ENCODE measurements at places on chromosomes 2 and 18. TPM values are rescaled to one million over a fixed set of nuclear protein-coding genes. Genes with fewer than 3 reads are reported as not detected.
A peak's percentile ranks its signal among the peaks of the same experiment; 100 is the strongest.

NYAP2 gene
- total RNA-seq = not detected

VIL1 gene
- not detected for total RNA-seq

TEX44 gene
- not detected for total RNA-seq

SIX3 gene
- total RNA-seq = not detected

MALL gene
- not detected for total RNA-seq

CACNB4 gene
- 0.36 TPM for total RNA-seq

ERLEC1 gene
- 22.8 TPM for total RNA-seq

IL36G gene
- total RNA-seq = not detected

CRYBA2 gene
- not detected for total RNA-seq

DNA sequence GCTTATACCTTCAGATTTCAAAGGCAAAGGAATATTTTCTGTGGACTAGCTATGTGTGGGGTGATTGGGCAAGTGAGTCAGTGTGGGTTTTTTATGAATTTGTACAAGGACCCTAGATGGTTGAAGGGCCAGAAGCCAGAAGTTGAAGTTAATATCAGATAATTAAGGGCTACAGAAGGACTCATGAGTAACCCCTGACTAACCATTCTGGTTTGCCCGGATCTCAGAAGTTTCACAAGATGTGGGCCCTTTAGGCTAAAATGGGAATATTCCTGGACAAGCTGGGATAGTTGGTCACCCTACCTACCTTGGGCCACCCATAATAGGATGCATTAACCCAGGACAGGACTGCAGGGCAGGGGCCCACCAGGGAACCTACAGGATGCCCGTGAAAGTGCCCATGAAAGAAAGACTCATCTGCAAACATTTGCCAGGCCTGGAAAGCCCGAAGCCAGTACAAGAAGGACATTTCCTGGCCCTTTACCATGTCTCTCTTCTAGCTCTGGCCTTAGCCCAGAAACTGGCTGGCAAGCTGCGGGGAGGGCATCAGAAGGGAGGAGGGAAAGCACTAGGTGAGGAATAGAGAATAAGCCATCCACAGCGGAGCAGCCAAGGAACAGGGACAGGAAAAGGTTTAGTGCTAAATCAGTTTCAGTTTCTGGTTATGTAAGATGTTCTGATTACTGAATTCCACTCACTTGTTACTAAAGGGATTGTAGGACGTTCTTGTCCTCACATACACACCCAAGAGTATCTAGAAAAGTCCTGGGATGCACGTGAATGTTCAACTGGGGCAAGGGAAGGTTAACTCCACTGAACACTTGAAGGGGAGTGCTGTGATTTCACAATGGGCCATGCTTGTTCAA lies 33.6 kb downstream of the GCG start:
- no peaks in the 10 kb centered on the region for H3K27me3 ChIP-seq
- no peak for DNase-seq
- peaks cover 20% of the 10 kb centered on the region for H3K36me3 ChIP-seq
- peaks cover 13% of the 10 kb centered on the region for H3K4me1 ChIP-seq
- no peak overlapping the region for H3K4me3 ChIP-seq
- peak overlapping the region; percentile 40 for H3K27ac ChIP-seq

DNA sequence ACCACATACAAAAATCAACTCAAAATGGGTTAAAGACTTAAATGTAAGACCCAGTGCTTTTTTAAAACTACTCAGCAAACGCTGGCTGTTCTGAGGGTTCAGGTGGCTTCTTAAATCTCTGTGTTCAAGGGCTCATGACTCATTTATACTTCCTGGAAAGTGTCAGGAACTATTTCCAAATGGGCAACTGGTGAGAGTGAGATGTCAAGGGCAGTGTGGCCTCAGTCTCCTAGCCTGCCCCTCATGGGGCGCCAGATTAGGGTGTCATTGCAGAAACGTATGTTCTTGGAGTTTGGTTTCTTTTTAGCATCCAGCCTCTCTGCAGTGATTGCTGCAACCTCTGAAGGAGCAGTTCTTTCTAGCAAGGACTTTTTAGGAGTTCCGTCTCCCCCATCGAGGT lies 485.4 kb downstream of the TNS1 start:
- H3K4me1 ChIP-seq = peaks cover 11% of the 10 kb centered on the region
- H3K27ac ChIP-seq = no peak overlapping the region
- H3K27me3 ChIP-seq = no peaks in the 10 kb centered on the region
- no peaks in the 10 kb centered on the region for H3K36me3 ChIP-seq
- no peak for DNase-seq

GRCh38 chr2:208570851-208571763 lies 164.5 kb downstream of the PTH2R start:
- H3K27me3 ChIP-seq = no peaks in the 10 kb centered on the region
- no peak for DNase-seq
- H3K4me1 ChIP-seq = no peaks in the 10 kb centered on the region
- no peaks in the 10 kb centered on the region for H3K36me3 ChIP-seq
- H3K27ac ChIP-seq = no peak overlapping the region

GRCh38 chr2:137249463-137250130 lies 484.3 kb downstream of the THSD7B start:
- DNase-seq = no peak
- no peaks in the 10 kb centered on the region for H3K4me1 ChIP-seq
- no peaks in the 10 kb centered on the region for H3K36me3 ChIP-seq
- H3K4me3 ChIP-seq = no peak overlapping the region

- no peaks in the 10 kb centered on the region for H3K4me1 ChIP-seq
- H3K4me3 ChIP-seq = no peak overlapping the region
- DNase-seq = no peak
- no peak overlapping the region for H3K27ac ChIP-seq
- no peaks in the 10 kb centered on the region for H3K36me3 ChIP-seq
Measured at GRCh38 chr2:52970642-52971041, 797.0 kb upstream of the CHAC2 start.

DNA sequence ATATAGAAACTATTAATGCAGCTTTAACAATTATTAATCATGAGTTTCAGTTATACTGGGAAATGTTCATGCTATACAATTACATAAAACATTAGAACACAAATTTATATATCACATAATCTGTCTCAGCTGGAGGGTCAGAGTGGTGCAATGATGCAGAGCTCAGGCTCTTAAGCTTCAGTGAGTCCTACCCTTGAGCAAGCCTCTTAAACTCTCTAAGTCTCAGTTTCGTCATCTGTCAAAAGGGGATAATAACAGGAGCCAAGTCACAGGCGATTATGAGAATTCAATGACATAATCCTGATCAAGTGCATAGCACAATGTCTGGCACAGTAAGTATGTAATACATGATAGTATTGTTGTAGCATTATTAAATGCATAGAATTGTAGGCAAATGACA lies 46.0 kb downstream of the LAMA1 start:
- no peaks in the 10 kb centered on the region for H3K4me1 ChIP-seq
- no peak overlapping the region for H3K27ac ChIP-seq
- no peaks in the 10 kb centered on the region for H3K36me3 ChIP-seq
- DNase-seq = no peak

DNA sequence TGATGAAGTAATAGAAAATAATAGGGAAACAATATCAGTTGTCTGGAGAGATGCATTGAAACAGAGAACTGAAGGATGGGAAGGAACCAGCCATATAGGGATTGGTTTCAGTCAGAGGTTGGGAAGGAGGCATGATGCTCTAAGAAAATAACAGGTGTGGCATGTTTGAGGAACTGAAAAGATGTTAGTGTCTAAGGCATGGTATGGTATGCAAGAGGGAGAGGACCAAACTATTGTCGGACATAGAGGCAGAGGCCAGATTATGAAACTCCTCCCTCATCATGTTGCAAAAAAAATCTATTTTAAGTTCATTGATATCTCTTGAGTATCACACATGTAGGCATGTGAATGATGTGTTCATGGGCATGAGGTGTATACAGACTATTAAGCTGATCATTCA lies 48.9 kb upstream of the EMILIN2 start:
- H3K27ac ChIP-seq = no peak overlapping the region
- H3K4me1 ChIP-seq = peaks cover 2% of the 10 kb centered on the region
- H3K27me3 ChIP-seq = no peaks in the 10 kb centered on the region
- no peak for DNase-seq
- H3K4me3 ChIP-seq = no peak overlapping the region

DNA sequence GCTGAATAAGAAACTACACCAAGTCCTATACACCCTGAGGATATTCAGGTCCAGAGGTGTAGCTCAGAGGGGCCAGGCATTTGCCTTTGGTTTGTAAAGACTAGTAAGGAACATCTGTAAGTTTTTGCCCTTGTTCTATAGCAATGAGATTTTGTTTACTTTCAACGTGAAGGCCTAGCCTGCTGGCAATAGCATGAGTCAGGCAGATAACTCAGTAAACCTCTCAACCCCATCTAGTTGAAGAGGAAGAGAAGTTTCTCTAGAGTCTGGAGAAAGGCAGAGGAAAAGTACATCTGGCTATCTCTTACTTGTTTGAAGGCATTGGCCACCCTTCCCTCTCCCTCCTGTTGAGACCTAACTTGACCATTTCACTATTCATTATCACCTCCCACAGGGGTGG lies 70.3 kb upstream of the ZNF521 start:
- no peaks in the 10 kb centered on the region for H3K27me3 ChIP-seq
- H3K4me1 ChIP-seq = no peaks in the 10 kb centered on the region
- no peak overlapping the region for H3K27ac ChIP-seq
- no peaks in the 10 kb centered on the region for H3K36me3 ChIP-seq

DNA sequence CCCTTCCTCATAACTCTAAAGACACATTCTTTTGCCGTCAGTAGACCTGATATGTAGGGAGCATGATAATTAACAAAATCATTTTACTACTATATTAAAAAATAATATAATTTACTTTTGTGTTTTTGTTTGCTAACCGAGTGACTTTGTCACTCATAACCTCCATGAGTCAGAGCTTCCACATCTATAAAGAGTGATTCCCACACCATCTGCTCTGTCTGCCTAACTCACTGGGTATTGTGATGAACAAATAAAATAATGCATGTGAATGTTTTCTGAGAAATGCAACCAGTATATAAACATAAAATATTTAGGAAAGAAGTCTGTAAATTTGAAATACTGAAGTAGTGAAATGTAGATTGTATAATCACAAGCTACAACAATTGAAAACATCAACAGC lies 123.4 kb upstream of the DSEL start:
- no peaks in the 10 kb centered on the region for H3K4me1 ChIP-seq
- no peak overlapping the region for H3K4me3 ChIP-seq
- H3K27me3 ChIP-seq = no peaks in the 10 kb centered on the region
- DNase-seq = no peak
- H3K36me3 ChIP-seq = no peaks in the 10 kb centered on the region

DNA sequence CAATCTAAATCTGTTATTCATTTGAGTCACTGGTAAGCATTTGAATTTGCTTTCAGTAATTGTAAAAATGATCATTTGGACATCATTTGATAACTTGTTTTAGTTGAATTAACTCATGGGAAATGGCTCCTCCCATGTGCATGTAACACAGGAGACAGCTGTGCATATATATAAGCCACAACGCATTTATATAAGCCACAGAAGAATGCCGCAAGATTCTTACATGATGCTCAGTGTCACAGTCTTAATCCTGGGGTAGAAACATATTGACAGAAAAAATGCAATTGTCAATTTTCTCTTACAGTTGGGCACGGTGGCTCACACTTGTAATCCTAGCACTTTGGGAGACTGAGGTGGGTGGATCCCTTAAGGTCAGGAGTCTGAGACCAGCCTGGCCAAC lies 13.3 kb upstream of the IAH1 start:
- H3K27me3 ChIP-seq = no peaks in the 10 kb centered on the region
- DNase-seq = no peak
- peaks cover 11% of the 10 kb centered on the region for H3K36me3 ChIP-seq

- no peaks in the 10 kb centered on the region for H3K36me3 ChIP-seq
- H3K27ac ChIP-seq = no peak overlapping the region
- H3K27me3 ChIP-seq = peaks cover 2% of the 10 kb centered on the region
- H3K4me3 ChIP-seq = no peak overlapping the region
Measured at GRCh38 chr2:230901006-230901405, 24.0 kb downstream of the GPR55 start.

DNA sequence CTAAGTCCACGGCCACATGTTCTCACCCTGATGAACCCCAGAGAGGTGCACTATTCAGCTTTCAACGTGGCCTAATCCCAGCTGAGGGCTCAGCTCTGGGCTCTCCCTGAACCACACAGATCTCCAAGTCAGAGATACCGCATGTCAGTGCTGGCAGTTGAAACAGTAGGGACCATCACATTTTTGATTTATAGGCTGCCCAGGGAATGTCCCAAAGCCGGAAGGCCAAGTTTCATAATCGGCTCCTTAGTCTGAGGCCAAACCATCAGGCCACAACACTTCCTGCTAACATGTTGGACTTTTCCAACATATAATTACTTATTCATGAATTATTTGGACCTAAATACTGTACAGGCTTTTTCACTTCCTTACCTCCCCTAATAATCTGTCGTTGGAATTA lies 91.9 kb upstream of the KLHL29 start:
- H3K36me3 ChIP-seq = no peaks in the 10 kb centered on the region
- peaks cover 10% of the 10 kb centered on the region for H3K27me3 ChIP-seq
- H3K4me1 ChIP-seq = peaks cover 2% of the 10 kb centered on the region
- DNase-seq = no peak

GRCh38 chr2:218959141-218959731 lies at the start of gene CDK5R2:
CDK5R2 (plus strand) TSS chr2:218959666; CDS start chr2:218959821, 155 bp downstream.
- H3K4me3 ChIP-seq = peak within 1 kb of the TSS; percentile 59
- no peaks in the 10 kb centered on the region for H3K36me3 ChIP-seq

DNA sequence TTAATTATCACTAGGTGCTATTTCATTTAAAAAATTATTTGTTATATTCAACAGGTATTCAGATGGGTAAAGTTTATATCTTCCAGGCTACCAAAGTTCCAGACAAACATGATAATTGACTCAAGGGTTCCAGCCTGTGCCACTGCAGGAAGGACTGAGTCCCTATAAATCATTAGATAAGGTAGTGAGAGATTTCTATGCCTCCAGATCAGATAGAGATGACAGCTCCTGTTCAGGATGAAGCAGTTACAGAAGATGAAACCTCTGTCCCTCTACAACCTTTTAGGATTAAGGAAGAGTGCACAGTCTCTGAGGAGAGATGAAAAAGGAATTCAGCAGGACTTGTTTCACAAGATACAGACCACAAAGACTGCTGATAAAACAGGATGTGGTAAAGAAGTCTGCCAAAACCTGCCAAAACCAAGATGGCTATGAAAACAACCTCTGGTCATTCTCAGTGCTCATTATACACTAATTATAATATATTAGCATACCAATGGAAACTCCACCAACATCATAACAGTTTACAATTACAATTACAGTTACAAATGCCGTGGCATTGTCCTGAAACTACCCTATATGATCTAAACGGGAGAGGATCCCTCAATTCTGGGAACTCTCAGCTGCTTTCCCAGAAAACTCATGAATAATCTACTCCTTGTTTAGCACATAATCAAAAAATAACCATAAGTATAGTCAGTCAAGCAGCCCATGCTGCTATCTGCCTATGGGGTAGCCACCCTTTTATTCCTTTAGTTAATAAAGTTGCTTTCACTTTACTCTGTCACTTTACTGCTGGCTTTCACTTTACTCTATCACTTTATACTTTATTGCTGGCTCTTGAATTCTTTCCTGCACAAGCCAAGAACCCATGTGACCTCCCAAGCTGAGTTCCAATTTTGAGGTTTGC lies 288.5 kb downstream of the PDE11A start:
- H3K4me1 ChIP-seq = peaks cover 26% of the 10 kb centered on the region
- no peaks in the 10 kb centered on the region for H3K27me3 ChIP-seq
- H3K27ac ChIP-seq = peak overlapping the region; percentile 84
- H3K4me3 ChIP-seq = peak overlapping the region; percentile 47
- peaks cover 6% of the 10 kb centered on the region for H3K36me3 ChIP-seq
- no peak for DNase-seq

GRCh38 chr2:161039071-161039470 lies 121.2 kb upstream of the TANK start:
- no peak overlapping the region for H3K27ac ChIP-seq
- no peaks in the 10 kb centered on the region for H3K4me1 ChIP-seq
- DNase-seq = no peak
- H3K27me3 ChIP-seq = peaks cover 23% of the 10 kb centered on the region
- no peak overlapping the region for H3K4me3 ChIP-seq

- no peak overlapping the region for H3K27ac ChIP-seq
- no peak overlapping the region for H3K4me3 ChIP-seq
- H3K4me1 ChIP-seq = peaks cover under 1% of the 10 kb centered on the region
- peaks cover 12% of the 10 kb centered on the region for H3K36me3 ChIP-seq
- DNase-seq = no peak
Measured at GRCh38 chr2:196096264-196096663, 27.6 kb upstream of the DNAH7 start.

Data from activated naive CD8-positive, alpha-beta T cell treated with anti-CD3 and anti-CD28 coated beads, Interleukin-2, amount 10 ng/mL, durations not matched to agents 7 days and 5 days (primary cell).